ENCODE measurements at places on chromosomes 13 and 19. TPM values are rescaled to one million over a fixed set of nuclear protein-coding genes. Genes with fewer than 3 reads are reported as not detected.

Gene SLC10A2
- not detected for total RNA-seq

DNA sequence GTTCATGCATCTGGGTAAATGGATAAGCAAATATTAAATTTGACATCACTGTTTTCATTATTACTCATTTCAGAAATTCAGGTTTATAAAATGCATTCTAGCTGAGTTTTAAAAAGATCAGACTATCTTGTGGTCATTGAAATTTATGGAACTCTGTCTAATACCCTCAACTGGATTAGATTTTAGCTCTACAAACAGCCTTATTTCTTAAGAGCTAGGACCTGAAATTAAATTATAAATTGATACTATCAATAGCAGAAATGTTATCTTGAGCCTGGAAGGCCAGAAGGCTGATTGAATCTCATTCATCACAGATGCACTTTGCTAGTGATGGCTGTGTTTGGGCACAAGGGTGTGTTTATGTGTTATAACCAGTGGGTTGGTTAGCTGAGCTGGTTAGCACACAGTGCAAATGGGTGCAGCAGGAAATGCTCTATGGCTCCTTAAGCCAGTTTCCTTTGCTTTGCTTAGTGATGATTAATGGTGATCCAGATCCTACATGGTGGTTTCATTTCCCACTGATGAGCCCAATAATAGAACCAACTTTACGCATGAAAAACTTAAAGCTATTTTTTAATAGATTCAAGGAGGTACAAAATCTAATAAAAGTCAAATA lies 310.8 kb upstream of the KLF12 start:
- DNase-seq, result no peak

DNA sequence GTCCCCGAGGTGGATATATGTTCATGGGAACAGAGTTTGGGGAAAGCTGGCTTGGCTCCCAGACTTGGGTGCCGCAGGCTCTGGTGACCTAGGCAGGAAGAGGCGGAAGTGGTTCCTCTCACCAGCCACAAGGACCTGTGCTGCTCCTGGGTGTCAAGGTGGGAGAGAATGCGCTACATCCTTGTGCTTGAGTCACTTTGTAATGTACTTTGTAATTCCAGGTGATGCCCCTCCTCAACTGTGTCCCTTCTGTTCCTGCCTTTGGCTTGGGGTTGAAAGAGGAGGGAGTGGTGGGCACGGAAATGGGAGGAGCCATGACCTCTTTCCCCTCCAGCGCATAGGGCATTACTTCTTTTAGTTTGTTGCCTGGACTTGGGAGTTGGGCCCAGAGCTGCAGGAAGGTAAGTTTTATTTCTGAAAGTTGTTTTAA lies 10.9 kb downstream of the GARRE1 start:
- DNase-seq, result no peak

- DNase-seq, result no peak
These were observed 45.7 kb upstream of the FLT1 start for GRCh38 chr13:28540612-28541011.

DNA sequence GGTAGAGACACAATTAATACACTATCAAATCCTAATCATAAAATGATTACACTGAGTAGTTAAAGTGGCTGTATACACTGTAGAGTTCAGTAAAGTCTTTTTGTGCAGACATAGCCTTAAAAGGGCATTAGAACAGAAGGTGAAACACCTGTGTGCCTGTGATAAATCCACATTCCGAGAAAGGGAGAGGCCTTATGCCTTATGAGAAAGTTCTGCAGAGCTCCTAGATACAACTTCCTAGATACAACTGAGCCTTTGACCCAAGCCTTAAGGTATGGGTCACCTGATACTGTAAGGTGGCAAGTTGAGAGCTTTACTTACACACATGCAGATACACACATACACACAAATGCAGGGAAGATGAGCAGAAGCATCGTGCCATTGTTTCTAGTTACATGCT lies 6.3 kb downstream of the SERP2 start:
- no peak for DNase-seq

- no peak for DNase-seq
These were observed 2.2 kb downstream of the RGCC start for GRCh38 chr13:41459432-41460073.

- no peak for DNase-seq
These were observed 15.8 kb upstream of the SHISA2 start for GRCh38 chr13:26067601-26068000.
